ENCODE measurements at places on chromosomes 4 and X.

GRCh38 chr4:41043465-41043864 is 170.9 kb downstream of the APBB2 start:
- no peak for DNase-seq

- DNase-seq, result no peak
Measured at GRCh38 chr4:24719615-24720014, 75.8 kb upstream of the SOD3 start.

- no peak for DNase-seq
Measured at GRCh38 chrX:141989134-141989533, 85.4 kb downstream of the MAGEC1 start.

DNA sequence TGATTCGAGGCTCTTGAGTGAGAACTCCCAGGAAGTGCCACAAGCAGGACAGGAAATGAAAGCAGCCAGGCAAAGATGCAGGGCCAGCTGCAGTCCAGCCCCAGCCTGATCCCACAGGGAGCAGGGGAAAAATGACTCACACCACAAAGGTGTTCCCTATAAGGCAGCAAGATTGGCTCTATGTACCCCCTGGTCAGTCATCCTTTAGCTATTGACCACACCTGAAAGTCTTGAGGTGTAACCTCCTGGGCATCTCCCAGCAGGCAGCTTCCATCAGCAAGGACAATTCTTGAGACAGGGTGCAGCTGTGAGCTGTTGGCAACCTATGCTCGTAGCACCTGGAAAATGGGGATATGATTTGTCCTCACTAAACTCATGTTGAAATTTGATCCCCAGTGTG is 27.9 kb upstream of the EXOC1L start:
- no peak for DNase-seq

DNA sequence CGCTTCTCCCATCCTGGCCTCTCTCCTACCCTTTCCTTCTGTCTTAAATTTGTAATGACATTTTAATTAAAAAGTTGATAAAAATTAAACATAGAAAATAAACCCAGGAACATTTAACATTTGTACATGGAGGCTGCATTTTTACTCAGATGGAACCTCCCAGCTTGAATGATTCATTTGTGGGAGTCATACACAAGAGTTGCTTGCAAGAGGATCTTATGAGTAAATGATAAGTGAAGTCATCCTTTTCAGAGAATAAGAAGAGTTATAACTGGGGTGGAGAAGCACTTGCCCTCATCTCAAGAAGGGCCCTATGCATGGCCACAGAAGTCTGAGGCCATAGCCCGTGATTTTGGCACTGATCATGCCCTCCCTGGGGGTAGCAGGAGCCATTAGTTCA is 482.9 kb upstream of the BOD1L1 start:
- no peak for DNase-seq

GRCh38 chrX:48703228-48703627 is 6.7 kb downstream of the SUV39H1 start:
- DNase-seq, result no peak

- DNase-seq, result no peak
Measured at GRCh38 chrX:10859353-10859752, 239.0 kb upstream of the MID1 start.

- DNase-seq, result peak; percentile 45
Measured at GRCh38 chr4:71184195-71184781, 154.5 kb upstream of the SLC4A4 start.

- no peak for DNase-seq
Measured at GRCh38 chr4:152408514-152409327, 127.2 kb downstream of the FBXW7 start.

- DNase-seq, result no peak
Measured at GRCh38 chr4:8917321-8917811, 45.7 kb upstream of the HMX1 start.

DNA sequence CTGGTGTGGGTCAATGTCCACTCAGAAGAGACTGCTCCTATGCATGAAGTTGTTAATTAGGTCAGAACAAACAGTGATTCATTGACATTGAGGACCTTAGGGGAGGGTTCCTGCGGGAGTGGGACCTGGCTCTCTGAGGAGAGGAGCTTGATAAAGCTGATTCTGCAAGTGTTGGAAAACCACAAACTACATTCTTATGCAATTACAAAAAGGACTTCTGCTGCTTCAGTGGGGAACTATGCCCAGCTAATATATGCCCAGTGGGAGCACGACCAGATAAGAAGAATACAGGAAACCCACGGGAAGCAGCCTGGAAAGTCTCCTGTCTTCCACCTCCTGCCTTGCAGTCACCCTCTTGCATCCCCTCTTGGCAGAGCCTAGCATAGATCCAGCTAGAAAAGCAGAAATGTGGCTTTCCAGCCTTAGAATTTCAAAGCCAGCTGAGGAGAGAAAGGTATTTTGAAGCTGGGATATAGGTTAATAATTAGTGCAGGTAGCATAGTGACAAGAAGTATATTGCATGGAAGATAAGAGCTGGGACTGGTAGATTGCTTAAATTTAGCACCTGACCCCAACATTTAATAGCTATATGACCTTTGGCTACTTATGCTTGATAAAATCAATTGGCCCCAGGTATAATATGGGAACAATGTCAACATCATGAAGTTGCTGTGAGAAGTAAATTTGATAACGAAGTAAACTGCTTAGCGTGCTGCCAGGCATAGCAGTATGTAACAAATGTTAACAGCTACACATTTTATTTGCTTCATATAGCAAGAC is 34.9 kb upstream of the UGT8 start:
- DNase-seq, result no peak

- DNase-seq, result no peak
Measured at GRCh38 chr4:119626943-119627266, 1.7 kb downstream of the PDE5A start.

DNA sequence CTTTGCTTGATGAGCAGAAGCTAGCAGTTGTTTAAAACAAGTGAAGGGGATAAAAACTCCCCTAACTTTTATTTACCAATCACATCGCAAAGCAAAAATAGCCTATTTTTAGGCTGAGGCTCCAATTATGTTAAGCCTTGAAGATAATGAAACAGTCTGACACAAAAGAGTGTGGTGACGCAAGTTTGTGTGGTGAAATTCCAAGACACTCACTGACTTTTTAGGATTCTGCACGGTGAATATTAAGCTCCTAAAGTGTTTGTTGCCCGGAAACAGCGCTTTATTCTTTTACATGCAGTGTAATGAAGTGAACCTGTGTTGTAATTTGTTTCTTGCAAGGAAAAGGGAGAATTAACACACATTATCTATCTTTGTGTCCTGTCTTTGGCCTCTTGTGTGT is 74.8 kb downstream of the POLA1 start:
- DNase-seq, result no peak

- DNase-seq, result no peak
Measured at GRCh38 chrX:28177202-28177601, 196.0 kb upstream of the DCAF8L1 start.

DNA sequence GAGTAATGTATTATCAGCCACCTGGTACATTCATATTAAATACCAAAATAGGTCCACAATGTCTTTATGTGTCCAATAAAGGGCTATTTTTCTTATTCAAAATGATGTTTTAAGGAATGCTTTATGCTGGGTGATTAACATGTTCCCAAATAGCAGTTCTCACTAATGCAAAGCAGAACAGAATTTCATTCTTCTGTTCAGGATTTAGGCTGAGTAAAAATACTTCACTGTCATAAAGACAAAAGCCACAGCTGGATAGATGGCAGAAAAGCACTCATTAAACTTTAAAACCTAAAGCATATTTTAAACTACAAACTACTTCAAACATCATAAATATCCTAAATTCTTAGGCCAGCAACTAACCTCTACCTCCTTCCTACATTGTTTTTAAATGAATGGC is 244.0 kb downstream of the TMA16 start:
- no peak for DNase-seq

DNA sequence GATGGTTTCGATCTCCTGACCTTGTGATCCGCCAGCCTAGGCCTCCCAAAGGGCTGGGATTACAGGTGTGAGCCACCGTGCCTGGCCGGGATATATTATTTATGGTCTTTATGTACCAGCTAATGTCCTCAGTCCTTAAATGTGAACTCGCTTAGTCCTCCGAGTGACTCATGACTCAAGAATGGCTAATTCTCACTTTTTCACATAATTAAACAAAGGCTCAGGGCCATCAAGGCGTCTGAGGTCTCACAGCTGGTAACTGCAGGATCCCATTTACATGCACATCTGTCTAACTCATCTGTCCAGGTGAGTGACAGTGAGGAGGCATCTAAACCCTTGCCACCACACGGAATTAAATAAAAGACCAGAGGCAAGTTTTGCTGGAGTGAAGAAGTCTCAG is 73.5 kb downstream of the HS3ST1 start:
- DNase-seq, result no peak

GRCh38 chr4:122898370-122899150 is 23.8 kb downstream of the NUDT6 start:
- DNase-seq, result no peak

DNA sequence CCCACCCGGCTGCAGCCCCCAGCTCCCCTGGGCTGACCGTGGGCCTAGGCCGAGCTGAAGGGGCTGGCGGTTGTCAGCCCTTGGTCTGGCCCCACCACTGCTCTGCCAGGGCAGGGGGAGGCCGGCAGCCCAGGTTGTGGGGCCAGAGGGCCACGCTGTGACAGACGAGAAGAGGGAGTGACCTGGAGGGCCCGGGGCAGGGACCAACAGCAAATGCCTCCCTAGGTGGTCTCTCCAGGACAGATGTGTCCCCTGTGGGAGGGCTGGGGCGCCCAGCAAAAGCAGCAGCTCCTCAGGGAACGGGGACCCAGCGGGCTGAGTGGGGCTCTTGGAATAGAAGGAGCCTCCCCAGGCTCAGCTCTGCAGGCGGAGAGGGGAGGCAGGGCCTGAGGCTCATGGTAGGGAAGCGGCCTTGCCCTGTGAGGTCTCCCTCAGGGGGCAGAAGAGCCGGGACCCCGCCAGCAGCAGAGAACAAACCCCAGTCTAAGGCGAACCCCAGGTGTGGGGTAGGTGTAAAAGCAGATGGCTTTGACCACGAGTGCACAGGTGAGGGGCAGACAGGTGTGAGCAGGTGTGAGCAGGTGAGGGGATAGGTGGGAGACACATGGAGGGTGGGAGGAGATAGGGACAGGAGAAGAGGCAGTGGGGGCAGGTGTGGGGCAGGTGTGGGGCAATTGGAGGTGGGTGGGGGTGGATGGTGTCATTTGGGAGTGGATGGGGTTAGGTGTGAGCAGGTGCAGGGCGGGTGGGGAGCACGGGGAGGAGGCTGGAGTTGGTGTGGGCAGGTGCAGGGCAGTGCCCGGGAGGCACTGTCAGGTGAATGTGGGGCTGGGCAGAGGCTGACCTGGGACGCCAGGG is 34.1 kb upstream of the SPON2 start:
- DNase-seq, result no peak

DNA sequence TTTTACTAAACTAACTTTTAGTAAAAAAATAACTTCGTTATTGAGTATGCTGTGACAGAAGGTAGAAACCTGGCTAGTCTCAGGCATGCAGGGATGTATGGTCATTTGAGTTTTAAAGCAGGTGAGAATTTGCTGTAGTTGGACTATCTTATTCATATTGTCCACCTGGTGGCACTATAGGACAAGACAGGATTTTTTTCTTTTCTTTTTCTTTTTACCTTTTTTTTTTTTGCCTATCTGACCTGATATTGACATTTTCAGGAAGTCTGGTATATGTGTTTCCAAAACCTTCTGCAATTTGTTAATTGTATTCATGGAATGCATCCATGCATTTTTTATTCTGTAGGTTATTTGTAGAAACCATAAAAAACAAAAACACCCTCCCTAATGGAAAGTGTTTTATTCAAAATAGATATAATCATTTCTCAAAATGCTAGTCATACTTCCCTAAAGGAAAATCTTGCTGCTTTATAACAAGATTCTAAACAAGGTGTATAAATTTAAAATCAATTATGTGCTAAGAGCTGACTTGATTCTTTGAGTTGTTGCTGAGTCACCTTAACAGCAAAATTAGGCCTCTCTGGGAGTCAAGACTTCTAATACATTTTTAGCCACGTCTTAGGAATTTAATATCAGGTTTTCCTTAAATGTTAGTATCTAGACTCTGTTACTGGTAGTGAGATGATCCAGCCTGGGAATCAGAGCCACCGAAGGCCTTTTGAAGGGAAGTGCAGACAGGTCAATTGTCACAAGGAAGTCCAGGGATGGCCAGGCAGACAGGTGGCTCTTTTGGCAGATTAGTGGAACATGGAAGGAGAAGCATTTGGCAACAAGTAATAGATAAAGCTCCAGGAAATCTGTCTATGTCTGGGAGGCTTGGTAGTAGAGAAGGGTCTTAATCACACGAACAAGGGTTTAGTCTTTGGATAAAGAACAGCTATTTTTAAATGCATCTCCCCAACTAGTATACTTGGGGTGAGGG is 201.3 kb upstream of the GNPDA2 start:
- DNase-seq, result no peak

DNA sequence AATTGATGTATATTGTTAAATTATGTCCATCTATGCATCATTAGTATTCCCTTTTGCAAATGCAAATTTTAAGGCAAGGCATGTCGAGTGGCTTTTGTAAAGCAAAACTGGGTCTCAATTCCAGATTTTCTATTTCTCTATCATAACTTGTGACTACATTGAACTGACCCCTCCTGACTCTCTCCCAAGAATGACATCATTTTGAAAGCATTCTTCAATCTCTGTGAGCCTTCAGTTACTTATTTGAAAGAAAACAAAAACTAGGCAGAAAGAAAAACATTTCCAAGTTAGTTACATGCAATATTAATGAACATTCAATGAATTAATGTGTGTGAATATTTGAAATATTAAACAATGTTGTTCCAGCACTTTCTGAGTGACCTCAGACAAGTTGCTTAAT is 314.3 kb upstream of the CLNK start:
- no peak for DNase-seq

- DNase-seq, result no peak
Measured at GRCh38 chrX:48772602-48773001, 11.1 kb downstream of the GLOD5 start.

GRCh38 chrX:9310616-9311015 is 154.2 kb upstream of the TBL1X start:
- DNase-seq, result no peak

DNA sequence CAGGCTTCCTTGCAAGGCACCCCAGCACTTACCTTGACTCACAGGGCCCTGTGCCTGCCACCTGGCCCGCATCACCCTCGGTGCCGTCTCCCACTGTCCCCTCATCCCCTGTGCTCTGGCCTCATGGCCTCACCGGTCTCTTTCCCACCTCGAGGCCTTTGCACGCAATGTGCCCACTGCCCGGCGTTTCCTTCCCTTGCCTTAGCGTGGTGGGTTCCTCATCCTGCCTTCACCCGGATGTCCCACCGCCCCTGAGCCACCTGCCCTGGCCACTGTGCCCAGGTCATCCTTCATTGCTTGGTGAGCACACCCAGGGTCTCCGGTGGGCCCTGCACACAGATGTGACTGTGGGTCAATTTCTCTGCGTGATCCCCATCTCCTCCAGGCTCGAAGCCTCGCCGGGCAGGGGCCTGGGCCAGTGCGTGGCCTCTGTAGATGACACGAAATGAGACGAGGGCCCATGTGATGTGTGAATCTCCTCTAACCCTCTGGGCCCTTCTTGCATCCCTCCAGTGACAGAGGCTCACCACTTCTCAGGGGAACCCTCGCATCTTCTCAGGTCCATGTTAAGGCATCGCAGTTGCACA is 4.6 kb downstream of the HTRA3 start:
- no peak for DNase-seq

GRCh38 chr4:177557416-177557815 is 115.2 kb upstream of the AGA start:
- no peak for DNase-seq

GRCh38 chr4:136806844-136807243 is 725.5 kb downstream of the PCDH18 start:
- no peak for DNase-seq

- no peak for DNase-seq
Measured at GRCh38 chr4:5037553-5038551, 13.4 kb upstream of the STK32B start.
